ENCODE measurements at places on chromosomes 3 and 15.

DNA sequence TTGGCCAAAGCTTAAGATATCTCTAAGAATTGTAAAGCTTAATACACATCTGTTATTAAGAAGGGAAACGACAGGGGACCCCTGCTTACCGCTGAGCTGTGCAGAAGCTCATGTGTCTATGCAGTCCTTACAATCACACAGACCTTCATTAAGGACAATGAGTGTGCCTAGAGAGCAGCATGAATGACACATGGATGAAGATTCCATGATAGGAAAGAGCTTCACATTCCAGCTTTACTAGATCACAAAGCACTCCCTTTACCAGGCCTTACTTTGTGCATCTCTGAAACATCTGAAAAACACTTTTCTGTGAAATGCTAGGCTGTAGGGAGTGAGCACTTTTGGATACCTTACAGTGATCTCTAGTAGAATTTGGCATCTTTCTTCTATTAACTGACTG, 32.0 kb downstream of the RNF168 start:
- no peak for DNase-seq

GRCh38 chr3:48429960-48430707, at the start of gene PLXNB1:
Gene PLXNB1, minus strand, starts transcription at chr3:48430086. Its CDS starts 5,475 bp downstream, at chr3:48424611.
- DNase-seq, result no peak

GRCh38 chr3:197520311-197521276, 35.2 kb downstream of the BDH1 start:
- no peak for DNase-seq

GRCh38 chr15:58159827-58160386, 21.7 kb downstream of the AQP9 start:
- no peak for DNase-seq

- DNase-seq, result no peak
Observed at GRCh38 chr3:60801307-60801706, 449.9 kb downstream of the FHIT start.

DNA sequence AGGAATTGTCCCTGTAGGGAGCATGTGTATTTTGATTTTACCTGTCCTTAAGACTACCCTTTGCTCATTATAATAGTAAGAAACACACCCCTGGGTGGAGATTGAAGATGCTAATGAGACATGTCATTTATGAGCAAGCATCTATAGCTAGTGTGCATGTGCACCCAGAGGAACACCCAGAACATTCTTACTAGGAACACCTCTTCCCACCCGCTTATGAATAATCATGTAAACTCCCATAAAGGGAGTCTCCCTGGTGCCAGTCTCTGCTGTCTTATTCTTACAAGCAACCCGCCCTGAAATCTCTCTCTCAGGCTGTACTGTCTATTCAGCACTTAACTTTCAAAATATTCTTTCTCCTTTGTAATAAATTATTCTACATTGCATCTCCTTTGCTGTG, 1227.3 kb downstream of the ROBO1 start:
- DNase-seq, result no peak

DNA sequence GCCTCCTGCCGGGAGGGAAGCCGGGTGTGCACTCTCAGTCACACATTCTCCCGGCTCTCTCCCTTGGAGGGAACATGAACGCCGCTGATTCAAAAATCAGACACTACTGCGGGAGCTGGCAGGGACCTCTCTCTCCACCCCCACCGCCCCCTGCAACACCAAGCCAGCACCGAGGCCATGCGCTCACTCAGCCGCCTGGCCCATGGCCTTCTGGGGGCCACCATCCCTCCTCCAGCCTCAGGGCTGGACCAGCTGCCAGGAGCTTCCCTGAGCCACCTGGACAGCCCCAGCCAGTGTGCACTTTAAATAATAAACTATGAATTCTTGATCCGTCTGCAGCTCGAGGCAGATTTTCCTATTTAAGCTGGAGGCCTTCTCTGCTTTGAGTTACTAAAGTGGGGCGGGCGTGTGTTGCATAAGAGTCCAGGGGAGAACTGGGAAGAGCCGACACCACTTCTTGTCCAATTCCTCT, 30.6 kb downstream of the ADAMTS17 start:
- no peak for DNase-seq

- DNase-seq, result no peak
Observed at GRCh38 chr3:178120367-178120766, 415.9 kb upstream of the KCNMB2 start.

- DNase-seq, result no peak
Observed at GRCh38 chr3:159356606-159357005, 554.8 kb downstream of the MFSD1 start.

- DNase-seq, result no peak
Observed at GRCh38 chr15:63176302-63176701, 13.1 kb upstream of the RAB8B start.

GRCh38 chr3:81425198-81425868, 336.1 kb downstream of the GBE1 start:
- no peak for DNase-seq

DNA sequence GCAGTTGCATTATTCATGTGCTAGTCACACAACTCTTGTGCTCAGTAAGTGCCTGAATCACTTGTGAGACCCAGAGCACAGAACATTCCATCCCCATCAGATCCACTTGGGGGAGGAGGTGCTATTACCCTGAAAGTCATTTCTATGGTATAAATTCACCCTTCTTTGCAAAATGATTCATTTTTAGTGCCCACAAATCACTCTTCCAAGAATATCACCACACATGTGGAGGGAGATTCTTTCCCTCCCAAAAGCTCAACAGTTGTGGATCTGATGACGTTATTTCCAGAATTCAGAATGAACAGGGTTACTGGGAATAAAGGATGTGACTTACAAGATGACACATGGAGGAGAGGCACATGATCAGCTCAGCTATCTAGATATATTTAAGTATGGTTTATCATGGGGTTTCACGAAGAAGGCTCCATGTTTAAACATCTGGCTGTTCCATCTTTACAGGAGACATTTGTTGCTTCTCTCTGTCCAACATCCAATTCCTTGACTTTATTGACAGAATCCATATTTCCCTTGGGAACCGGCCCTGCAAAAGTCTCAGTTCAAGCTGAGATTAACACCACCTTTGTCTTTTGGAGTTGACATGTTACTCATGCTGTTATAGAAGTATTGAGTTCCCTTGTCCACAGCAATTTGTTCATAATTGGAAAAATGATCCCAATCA, 214.2 kb upstream of the PROK2 start:
- no peak for DNase-seq

DNA sequence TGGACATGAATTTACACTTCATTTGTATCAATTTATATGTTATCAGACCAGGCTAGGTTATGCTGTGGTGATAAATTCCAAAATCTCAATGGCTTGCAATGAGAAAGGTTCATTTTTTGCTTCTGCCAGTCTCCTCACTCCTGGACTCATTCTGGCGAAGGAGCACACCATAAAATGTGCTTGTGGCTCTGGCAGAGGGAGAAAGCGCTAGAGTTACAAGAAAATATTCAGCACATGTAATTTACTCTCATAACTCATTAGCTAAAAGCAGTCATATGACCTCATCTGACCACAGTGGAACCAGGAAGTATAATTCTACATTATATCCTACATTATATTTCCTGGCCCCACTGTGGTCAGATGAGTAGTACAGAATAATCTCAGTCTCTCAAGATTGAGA, 193.8 kb downstream of the BCHE start:
- no peak for DNase-seq

DNA sequence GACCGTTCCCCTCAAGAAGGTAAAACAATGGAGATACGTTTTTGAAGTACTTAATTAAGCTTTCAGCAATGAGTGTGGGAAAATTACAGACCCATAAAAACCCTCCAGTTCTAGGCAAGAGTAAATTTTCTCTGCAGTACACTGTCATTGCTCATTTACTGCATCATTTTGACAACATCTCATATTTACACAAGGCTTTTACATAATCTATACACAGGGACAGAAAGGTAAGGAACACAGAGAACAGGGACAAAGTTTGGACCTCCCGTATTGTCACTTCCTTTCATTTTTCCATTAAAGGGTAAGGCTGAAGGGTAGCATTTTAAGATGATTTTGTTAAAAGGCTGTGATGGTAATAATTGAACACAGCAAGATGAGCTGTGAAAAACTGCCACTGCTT, 7.4 kb upstream of the HGD start:
- no peak for DNase-seq

- DNase-seq, result no peak
Observed at GRCh38 chr3:194446172-194446571, 40.6 kb downstream of the ATP13A3 start.

DNA sequence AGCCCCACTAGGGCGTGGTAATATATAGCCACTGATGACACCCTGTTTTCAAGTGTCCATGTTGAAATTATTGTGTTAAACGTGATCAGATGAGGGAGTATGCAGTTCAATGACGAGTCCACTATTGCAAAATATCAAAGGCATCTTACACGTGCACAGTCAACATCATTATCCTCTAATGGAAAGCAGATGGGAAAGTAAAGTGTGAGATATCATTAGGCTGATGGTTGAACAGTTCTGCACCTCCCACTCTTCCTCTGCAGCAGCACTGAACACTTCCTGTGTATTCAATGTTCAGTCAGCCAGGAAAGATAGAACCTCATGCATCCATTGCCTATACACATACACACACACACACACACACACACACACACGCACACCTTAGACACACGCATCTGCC, 431.8 kb upstream of the CCDC54 start:
- DNase-seq, result no peak

DNA sequence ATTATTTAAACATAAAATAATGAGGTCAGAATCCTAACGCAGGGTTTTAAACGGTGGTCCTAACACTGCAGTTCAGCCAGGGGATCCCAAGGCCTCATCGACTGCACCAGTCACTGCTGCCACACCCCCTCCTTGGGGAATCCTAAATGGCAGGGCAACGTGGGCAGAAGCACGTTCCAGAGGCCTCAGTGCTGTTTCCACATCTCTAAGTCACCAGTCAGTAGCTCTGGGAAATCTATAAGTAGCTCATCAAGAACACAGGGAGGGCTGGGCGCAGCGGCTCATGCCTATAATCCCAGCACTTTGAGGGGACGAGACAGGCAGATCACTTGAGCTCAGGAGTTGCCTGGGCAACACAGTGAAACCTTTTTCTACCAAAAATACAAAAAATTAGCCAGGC, 47.5 kb downstream of the PRTG start:
- no peak for DNase-seq

- DNase-seq, result no peak
Observed at GRCh38 chr3:170740726-170741591, 129.0 kb downstream of the RPL22L1 start.

DNA sequence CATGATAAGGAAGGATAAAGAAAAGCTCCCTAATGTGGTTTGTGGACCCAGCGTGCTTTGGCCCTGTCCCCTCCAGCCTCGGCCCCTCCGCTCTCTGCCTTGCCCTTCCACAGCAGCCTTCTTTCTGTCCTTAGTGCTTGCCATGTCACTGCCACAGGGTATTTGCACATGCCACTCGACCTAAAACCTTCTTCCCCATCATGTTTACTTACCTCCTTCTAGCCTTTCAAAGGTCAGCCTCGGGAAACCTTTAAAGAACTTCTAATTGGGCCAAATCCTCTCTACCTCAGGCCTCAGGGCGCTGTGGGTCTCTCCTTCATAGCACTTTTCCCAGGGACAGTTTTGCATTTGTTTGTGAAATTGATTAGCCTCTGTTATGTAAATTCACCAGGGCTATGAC, 73.0 kb downstream of the SCN11A start:
- DNase-seq, result no peak

DNA sequence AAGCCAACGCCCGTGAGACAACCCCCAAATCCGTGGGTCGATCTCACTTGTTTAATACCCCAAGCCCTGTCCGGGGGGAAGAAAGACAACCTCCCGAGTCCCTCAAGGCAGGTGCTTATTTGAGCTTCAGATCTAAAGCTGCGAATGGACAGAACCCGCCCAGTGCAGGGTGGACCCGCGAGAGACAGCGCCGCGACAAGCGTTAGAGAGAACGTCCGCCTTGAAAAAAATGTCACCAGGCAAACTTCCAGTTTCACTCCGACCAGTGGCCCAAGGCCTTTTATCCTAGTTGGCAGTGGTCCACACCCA, 740 bp upstream of the OXSR1 start:
- no peak for DNase-seq

DNA sequence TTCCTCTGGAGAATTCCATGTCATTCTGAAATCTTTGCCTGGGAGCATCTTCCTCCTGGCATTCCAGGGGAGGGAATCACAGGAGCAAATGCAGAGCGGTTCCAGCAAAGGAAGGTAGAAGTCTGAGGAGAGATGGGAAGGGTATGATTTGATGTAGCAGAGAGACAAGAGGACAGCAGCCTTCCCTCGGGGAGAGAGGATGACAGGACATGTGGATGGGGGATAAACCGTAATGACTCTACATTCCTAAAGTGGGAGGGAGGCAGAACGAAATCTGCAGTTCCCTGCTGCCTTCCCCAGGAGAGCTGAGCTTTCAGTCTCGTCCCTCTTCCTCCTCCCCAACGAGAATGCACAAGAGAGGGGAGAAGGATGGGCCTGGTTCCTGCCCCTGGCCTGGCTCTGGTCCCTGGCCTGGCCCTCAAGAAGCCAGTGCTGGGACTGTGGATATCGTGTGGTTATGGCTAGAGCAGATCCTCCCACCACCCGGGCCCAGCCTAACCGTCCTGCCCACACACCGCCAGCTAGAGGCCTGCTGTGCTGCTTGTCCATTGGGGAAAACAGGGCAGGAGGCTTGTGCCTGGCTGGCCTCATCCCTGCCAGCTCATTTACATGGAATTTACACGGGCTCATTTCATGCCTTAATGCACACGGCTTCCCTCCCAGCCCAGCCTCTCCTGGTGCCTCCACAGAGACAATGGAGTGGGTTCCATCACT, 26.6 kb downstream of the SEMA7A start:
- no peak for DNase-seq

DNA sequence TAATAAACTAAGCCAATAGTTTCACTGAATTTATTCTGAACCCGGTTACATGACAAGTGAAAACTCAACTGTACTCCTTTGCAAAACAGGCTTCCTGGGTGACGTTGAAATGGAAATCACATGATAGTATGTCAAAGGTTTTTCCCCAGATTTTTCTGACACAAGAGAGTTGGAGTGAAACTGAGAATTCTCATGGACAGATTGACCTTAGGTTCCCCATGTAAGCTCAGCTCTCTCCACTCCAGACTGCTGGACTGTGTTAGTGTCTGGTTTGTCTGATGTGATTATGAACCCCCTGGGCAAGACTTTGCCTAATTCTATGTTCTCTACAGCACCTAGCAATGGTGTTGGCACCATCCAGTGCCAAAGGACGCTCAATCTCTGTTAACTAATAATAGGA, 219.7 kb upstream of the COL8A1 start:
- DNase-seq, result no peak

DNA sequence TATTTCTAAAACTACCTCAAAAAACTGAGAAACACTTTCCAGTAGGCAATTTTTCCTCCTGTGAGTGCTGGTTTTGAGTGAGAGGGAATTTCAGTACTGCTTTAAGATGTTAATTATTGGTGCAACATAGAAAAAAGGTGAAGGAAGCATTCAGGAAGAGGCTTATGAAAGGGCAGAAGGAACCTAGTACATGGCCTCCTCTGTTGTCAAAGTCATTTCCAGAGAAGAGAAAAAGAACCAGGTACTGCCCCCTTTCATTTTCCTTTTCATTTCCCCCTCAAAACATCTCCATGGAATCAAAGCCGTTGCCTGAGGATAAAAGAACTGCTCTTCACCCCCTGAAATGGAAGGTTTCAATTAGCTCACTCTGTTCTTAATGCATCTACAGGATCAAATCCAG, 19.8 kb downstream of the RARRES1 start:
- no peak for DNase-seq

Data from activated T-helper 9 cell treated with anti-CD3 and anti-CD28 coated beads, Interleukin-2, amount 50 U/mL, for 16 hours (primary cell).